ENCODE measurements at places on chromosomes 16 and 17.

GRCh38 chr16:88903267-88903666, 36.8 kb upstream of the PABPN1L start:
- DNase-seq: no peak

DNA sequence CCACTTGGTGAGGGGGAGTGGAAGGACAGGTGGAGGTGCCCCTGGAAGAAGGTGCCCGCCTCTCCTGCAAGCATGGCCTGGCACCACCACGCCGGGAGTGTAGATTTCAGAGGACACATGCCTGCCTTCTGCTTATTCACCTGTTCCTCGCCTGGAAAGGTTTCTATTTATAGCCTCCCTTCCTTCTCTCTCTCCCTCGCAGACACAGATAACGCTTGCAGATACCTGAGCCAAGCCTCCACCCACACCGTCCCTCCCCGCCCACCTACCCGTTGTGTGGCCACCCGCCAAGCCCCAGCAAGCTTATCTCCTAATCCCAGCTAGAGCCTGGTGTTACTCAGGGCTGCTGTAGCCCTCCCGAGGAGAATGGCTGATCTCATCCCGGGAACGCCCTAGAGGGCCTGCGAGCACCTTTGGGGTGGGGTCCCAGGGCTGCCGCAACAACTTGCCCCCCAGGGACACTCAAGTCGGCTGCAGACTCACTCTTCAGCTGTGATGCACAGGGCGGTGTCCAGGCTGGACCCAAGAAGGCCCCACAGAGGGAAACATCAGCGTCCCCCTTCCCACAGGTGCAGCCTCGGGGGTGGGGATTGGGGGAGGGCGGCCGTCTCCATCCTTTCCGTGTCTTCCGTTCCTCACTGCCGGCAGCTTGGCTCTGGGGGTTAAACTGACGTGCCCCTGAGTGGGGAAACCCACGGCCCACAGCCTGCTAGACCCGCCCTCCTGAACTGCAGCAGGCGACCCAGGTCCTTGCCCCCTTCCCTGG, 1.9 kb upstream of the SNAI3 start:
- DNase-seq: no peak

DNA sequence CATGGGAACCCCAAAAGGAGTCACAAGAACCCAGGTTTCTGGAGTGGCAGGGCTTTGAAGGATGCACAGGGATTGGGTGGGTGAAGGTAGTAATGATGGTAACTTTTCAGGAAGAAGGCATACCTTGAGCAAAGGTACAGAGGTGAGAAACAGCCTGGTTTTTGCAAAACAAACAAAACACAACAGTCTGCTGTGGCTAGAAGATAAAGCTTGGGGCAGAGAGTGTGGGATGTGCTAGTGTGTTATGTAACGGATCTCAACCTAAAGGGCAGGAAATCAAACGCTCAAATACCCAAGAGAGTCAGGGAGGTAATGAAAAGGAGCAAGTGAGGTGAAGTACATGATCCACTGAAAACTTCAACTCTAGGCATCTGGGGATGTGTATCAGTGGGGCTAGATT, 4.6 kb downstream of the PTGES3L start:
- no peak for DNase-seq

DNA sequence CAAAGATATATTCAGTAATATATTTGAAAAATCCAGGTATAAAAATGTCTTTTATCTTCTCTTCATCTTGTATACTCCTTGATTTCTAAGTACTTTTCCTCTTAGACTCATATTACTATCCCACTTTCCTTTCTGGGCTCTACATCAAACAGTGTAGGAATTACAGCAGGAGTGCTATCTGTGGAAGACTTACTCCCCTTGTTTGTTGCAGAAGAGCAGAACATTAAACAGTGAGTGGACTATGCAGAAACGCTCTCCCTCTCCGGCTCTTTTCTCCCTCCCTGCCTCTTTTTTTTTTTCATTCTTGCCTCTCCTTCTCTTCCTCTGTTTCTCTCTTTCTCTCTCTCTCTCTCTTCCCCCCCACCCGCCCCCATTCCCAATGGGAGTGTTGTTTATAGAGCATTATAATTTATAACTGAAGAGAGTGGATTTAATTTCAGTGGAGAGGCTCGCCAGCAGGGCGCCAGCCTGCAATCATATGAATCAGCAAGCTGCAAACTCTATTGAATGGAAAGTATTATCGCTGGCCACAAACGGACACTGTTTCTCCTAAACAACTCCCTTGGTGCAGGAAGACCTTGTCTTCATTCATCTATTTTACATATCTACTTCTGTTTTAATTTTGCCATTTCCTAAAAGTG, 242.3 kb upstream of the TBX2 start:
- no peak for DNase-seq

- no peak for DNase-seq
These were observed 18.5 kb upstream of the TMIGD1 start for GRCh38 chr17:30352240-30352814.

DNA sequence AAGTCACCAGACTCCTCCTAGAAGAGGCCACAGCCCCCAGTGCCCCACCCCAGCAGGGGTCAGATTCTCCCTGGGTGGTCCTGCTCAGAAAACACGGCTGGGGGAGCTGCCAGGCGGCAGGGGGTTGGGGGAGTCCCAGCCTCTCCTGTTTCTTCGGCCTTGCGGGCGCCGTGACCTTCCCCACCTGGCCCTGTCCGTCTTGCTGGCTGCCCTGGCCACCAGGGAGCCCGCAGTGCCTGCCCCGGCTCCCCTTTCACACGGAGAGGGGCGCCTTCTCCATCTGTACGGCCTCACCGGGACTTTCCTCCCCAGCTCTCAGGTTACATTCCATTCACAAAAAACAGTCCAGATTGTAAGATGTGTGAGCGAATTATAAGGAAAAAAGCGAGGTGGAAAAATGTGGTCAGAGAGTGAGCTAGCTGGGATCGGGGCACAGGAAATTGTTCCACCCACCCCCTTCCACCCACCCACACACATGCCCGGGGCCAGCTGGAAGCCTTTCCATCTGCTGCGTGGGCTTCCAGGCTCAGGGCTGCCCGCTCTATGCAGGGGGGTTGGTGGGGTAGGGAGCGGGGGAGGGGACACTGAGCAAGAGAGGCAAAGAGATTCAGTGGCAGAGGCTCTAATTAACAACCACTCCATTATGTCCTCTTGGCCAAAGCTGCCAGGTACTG, 14.6 kb upstream of the CIBAR2 start:
- DNase-seq: no peak

Measured in stimulated activated CD4-positive, alpha-beta T cell treated with anti-CD3 and anti-CD28 coated beads, TNF-alpha, amount 100 ng/mL, for 1 hour (primary cell).